ENCODE measurements at places on chromosomes 6 and 20.

GRCh38 chr20:33653900-33654596 is 8.1 kb upstream of the C20orf144 start:
- ATAC-seq: no peak

- ATAC-seq: no peak
Observed at GRCh38 chr6:20302702-20303251, 90.5 kb upstream of the MBOAT1 start.

GRCh38 chr6:26029857-26030653 is 57.2 kb upstream of the HFE start:
- ATAC-seq: no peak

DNA sequence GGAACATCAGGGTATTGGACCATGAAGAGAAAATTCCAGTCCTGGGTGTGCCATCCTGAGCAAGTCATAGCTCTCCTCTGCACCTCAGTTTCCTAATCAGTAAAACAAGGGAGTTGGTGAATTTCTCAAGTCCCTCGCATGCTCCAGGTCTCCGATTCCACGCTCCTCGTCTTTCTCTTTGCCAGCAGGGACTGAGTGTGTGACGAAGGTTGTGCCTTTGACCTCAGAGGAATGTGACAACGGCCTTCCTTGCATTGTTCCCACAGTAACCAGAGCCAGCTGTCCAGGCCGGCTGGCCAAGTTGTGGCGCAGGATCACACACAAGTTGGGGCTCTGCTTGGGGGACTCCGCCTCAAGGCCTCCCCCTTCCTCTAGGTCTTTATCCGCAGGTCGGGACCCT is 217.3 kb downstream of the ATXN1 start:
- ATAC-seq: peak; percentile 45

DNA sequence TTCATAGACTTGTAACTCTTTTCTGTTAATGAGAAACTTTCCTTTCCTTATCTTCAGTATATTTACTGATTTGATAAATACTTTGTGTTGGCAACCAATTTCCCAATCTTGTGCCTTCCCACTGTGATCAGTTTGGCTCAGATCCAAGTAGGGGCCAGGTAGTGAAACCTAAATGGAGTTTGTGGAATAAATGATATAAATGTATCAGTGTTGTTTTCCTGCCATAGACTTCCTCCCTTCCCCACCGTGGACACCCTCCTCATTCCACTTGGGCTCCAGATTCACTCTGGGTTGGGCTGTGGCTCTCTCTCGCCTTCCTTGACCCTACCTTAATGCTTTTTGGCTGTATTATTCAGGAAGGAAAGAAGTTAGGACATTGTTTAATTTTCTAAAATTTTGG is 1.3 kb downstream of the ZKSCAN3 start:
- ATAC-seq: no peak

- peak; percentile 48 for ATAC-seq
Observed at GRCh38 chr6:583635-584034, 73.3 kb downstream of the HUS1B start.

- no peak for ATAC-seq
Observed at GRCh38 chr6:23097566-23097965, 528.2 kb downstream of the HDGFL1 start.

DNA sequence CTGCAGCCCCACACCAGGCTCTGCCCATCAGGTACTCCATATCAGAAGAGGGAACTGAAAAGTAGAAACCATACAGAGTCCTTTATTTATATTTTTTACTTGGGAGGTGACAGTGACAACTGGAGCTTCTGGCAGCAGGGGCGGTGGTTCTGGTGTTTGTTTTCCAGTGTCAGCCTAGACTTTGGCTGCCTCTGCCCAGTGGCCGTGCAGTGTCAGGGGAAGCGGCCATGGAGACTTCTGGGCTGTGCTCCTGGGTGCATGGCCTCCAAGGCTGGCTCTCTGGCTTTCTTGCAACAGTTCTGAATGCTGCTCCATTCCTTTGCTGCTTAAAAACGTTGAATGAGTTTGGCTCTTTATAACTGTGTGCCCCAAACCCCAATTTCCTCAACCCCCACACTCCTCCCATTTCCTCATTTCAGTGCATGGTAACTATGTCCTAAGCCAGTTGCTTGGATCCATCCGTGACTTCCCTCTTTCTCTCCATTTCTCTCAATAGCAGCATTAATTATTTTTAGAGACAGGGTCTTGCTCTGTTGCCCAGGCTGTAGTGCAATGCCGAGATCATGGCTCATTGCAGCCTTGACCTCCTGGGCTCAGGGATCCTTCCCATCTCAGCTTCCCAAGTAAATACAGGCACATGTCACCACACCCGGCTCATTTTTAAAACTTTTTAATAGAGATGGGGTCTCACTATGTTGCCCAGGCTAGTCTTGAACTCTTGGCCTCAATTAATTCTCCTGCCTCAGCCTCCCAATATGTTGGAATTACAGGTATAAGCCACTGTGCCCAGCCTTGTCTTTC is 141.1 kb upstream of the SGK1 start:
- no peak for ATAC-seq

GRCh38 chr6:75436869-75437268 is 56.7 kb downstream of the FILIP1 start:
- peak; percentile 79 for ATAC-seq

DNA sequence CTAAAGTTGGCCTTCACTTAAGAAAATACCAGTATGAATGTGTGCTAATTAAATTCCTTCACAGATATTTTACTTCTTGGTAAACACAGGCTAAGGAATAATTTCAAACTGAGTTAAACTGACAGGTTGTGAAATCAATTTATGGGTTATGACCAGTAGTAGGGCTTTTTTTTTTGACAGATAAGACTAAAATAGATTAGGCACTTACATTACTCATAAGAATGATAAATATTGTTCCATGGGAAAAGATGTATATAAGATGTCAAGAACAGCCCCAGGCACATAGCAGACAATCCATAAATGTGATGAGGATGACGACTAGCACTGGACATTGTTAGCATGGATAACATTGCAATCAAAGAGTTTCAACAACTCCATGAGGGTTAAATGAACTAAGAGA is 22.9 kb downstream of the NT5E start:
- no peak for ATAC-seq

- no peak for ATAC-seq
Observed at GRCh38 chr6:132571774-132572173, 1.7 kb downstream of the TAAR6 start.

DNA sequence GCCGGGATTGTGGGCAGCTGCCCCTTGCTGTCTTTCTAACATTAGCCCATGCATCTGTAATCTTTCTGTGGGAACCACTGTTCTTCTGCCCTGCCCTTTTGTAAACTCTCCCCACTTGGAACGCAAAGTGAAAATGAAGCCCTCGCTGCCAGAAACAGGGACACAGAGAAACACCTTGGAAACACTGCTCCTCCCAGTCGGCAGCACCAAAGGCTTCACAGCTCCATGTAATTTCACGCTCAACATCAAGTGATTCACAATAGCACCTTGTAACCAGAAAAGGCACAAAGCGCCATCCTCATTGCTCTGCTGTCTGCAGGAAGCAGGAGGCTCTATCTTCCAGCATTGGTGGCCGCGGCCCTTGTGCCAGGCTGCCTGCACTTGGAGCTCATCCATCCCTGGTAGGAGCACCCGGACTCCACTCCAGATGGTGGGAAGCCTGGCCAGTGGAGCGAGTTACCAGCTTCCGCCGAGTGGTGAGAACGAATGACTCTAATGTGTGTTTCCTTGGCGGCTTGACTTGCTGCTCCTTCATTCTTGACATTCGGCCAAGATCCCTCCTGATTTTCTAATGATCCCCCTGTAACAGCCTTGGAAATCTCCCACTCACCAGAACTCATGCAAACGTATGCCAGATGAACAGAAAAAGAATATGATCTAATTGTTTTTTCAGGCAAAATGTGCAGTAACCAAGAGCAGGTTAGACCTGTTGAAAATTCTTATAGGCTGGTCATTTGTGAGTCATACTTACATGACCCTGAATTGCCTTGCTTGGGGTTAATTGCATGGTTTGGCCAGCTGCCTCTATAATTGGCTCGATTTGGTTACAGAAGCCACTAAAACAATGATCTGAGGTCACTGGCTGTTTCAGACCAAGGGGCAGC is 169.1 kb upstream of the CDYL start:
- no peak for ATAC-seq

DNA sequence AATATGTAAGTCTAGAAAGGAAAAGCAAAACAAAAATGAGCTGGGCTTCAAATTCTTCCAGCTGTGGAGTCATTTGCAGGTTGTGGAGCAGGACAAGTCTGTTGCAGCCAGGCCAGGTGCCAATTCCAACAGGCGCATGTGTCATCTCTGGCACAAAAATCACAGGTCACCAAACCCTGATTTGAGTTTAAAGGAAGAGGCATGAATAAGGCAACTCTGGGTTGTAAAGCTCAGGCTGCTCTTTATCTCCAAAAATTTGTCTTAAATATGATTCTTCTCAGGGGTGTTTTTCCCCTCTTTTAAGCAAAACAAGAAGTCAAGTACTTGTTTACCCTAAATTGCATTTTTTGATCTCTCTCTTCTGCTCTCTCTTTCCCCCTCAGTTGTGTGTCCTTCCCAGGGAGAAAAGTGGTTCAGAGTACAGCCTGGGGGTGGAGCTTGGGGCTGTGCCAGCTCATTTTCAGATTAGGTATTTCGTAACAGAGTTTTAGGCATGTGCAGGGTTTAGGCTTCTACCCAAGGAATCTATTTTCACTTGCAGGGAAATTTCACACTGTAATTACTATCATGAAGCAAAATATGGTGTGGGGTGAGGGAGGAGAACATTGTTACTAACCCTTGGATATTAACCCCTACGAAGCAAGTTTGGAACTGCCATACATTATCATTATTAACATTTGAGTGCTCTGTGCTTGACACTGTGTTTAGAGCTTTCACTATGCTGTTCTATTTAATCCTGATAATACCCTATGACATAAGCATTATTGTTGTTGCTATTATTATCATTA is 8.3 kb upstream of the NCOA3 start:
- peak; percentile 94 for ATAC-seq

DNA sequence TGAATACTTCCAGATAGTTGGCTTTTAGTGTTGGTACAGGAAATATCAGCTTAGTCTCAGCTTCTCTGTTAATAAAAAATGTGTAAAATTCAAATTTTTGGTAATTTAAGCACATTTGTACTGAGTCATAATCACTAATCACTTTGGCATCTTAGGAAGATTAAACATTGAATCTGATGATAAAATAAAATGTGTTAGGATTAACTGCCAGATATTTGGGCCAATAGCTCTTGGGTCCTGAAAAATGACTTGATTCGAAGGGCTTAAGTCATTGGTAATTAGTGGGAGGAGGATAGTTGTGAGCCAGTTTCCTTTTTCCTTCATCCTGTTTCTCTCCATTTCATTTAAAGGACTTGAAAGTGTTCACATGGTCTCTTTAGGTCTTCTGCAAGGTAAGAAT is 426.1 kb downstream of the RFPL4B start:
- no peak for ATAC-seq

GRCh38 chr6:139262519-139263300 is 29.1 kb downstream of the TXLNB start:
- no peak for ATAC-seq

DNA sequence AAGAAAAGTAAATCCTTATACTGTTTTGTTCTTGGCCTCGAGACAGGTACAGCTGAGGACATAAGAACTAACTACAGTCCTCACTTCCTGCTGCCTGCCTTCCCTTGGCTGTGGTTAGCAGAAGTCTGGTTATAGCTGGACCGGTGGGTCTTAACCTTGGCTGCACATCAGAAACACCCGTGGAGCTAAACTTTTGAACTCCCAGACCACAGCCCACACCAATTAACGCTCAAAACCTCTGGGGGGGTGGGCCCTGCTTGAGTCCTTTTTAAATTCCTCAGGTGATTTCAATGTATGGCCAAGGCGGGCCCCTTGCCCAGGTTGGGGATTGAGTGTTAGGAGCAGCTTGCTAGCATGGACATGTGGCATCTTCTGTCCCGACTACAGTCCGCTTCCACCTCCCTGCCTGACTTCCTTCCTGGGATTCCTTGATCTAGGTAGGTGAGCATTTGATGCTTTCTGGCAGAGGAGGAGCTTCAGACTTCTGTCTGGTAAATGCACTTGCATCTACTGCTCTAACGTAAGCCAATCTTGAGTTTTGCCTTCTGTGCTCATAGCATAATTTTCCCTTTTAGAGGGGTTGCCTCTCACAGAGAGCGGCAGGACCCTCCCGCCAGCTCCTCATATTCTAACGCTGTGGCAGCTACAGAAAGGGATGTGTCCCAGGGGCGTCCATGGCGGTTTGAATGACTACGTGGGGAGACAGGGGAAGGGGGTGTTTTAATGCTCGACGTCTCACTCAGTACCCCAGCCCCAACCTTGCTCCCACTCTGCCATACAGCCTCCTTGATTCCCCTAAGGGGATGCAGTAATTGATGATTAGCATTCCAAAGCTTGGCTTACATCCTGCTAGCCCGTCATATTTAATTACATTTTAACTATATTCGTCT is 390.1 kb downstream of the ZFAND3 start:
- no peak for ATAC-seq

- ATAC-seq: no peak
Observed at GRCh38 chr6:160226118-160226591, 32.5 kb downstream of the SLC22A2 start.

- no peak for ATAC-seq
Observed at GRCh38 chr6:32607263-32607987, 17.8 kb upstream of the HLA-DRB1 start.

DNA sequence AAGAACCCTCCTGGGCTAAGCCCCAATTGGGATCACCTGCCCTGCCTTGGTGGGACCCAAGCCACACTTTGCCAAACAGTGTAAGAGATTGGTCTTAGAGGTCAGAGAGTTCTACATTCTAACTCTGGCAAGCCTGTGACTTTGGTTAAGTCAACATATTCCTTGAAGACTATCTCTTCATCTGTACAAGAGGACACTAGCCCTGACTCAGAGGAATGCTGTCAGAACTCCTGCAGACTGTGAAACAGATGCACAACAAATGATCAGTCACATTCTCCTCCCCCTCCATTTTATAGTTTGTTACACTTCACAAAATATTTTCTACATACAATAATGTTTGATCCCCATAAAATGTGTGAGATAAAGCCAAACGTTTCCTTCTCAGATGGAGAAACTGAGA is 91.7 kb upstream of the EPB41L1 start:
- no peak for ATAC-seq

DNA sequence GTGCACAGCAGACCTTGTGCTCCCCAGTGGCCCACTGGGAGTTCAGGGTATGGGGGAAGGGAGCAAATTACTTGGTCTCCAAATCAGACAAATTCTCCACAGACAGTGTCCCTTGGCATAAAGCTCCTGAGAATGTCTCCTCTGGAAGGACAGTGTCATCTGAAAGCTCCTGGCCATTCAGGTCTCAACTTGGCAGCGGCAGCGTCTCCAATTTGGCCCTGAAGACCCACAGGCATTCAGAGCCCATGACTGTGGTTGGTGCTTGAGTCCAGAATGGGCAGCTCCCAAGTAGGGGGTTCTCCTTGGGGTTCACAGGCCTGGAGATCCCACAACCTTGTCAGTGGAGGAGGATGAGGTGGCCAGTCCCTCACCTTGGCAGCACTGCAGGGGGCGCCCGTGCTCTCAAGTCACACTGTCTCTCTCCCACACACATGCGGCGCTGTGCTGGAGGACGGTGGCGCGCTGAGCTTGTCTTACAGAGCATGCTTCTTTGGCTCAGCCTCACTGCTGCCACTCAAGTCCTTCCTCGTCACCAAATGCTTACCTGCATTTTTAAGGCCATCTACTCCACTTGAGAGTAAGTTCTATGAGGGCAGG is 20.7 kb downstream of the DYNLRB1 start:
- ATAC-seq: no peak

- no peak for ATAC-seq
Observed at GRCh38 chr6:53834132-53834531, 39.3 kb downstream of the LRRC1 start.

GRCh38 chr6:105789935-105790334 is 296.2 kb upstream of the PRDM1 start:
- no peak for ATAC-seq

Data from gastroesophageal sphincter (tissue), 4 donors.